ENCODE measurements at places on chromosomes 5 and 9. TPM values are rescaled to one million over a fixed set of nuclear protein-coding genes. Genes with fewer than 3 reads are reported as not detected.

GRCh38 chr9:68797116-68797515, 92.1 kb downstream of the PIP5K1B start:
- no peak for DNase-seq

GRCh38 chr9:95305770-95306492, 11.6 kb downstream of the FANCC start:
- DNase-seq = peak; percentile 55

- peak; percentile 51 for DNase-seq
Measured at GRCh38 chr9:18542837-18543405, 69.0 kb downstream of the ADAMTSL1 start.

RAB24 gene
- total RNA-seq = 18.5 TPM

Measured in IMR-90 (cell line).